Type B pancreatic cell (in vitro differentiated cells): ENCODE measurements at places on chromosomes 4 and X.

- no peak overlapping the region for H3K4me3 ChIP-seq
- H3K27me3 ChIP-seq = no peaks in the 10 kb centered on the region
- H3K36me3 ChIP-seq = no peaks in the 10 kb centered on the region
- H3K4me1 ChIP-seq = peaks cover 9% of the 10 kb centered on the region
- no peak overlapping the region for H3K27ac ChIP-seq
Measured at GRCh38 chr4:57211131-57211530, 100.9 kb upstream of the IGFBP7 start.

GRCh38 chr4:17787315-17787714 is 5.9 kb upstream of the FAM184B start:
- DNase-seq = no peak
- peaks cover under 1% of the 10 kb centered on the region for H3K4me1 ChIP-seq
- peaks cover 3% of the 10 kb centered on the region for H3K36me3 ChIP-seq

GRCh38 chr4:165516281-165516833 is 137.5 kb downstream of the CPE start:
- no peak overlapping the region for H3K27ac ChIP-seq
- no peak overlapping the region for H3K4me3 ChIP-seq
- DNase-seq = no peak
- H3K27me3 ChIP-seq = peaks cover 7% of the 10 kb centered on the region
- H3K4me1 ChIP-seq = no peaks in the 10 kb centered on the region
- no peaks in the 10 kb centered on the region for H3K36me3 ChIP-seq

GRCh38 chr4:146243141-146243882 is 29.0 kb downstream of the REELD1 start:
- DNase-seq = no peak
- peaks cover 5% of the 10 kb centered on the region for H3K27me3 ChIP-seq
- H3K4me1 ChIP-seq = peaks cover 15% of the 10 kb centered on the region
- no peaks in the 10 kb centered on the region for H3K36me3 ChIP-seq
- no peak overlapping the region for H3K4me3 ChIP-seq
- H3K27ac ChIP-seq = no peak overlapping the region

DNA sequence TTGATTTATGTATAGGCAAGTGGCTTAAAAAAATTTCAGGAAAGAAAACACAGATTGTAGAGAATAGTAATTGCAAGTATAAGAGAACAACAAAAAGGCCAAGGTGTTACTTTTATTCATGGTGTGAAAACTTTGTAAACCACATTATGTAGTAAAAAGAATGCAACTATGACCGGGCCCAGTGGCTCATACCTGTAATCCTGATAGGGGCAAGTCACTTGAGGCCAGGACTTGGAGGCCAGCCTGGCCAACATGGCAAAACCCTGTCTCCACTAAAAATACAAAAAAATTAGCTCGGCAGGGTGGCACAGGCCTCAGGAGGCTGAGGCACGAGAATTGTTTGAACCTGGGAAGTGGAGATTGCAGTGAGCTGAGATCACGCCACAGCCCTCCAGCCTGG is 131.7 kb downstream of the DCK start:
- H3K4me3 ChIP-seq = no peak overlapping the region
- no peak overlapping the region for H3K27ac ChIP-seq

DNA sequence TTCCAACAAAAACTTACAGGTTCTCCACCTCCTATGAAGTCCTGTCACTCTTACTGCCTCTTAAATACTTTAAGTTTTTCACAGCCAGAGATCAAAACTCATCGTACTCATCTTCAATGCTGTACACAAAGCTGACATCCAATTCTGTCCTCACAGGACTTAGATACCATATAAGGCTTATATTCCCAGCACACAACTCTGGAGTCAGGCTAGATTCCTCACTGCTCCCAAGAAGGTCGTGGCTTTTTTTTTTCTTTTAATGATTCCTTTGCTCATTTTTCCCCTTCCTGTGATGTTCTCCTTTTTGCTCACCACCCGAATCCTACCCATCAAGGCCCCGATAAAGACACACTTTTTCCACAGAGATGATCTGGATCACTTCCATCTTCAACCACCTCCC is 914 bp downstream of the TRAPPC2 start:
- peaks cover 17% of the 10 kb centered on the region for H3K36me3 ChIP-seq
- no peak for DNase-seq
- H3K4me1 ChIP-seq = peaks cover 5% of the 10 kb centered on the region
- H3K4me3 ChIP-seq = peak overlapping the region; percentile 92
- peak overlapping the region; percentile 92 for H3K27ac ChIP-seq

GRCh38 chr4:2795300-2795892 is 2.5 kb downstream of the SH3BP2 start:
- no peak for DNase-seq
- no peaks in the 10 kb centered on the region for H3K27me3 ChIP-seq
- no peaks in the 10 kb centered on the region for H3K36me3 ChIP-seq
- no peak overlapping the region for H3K4me3 ChIP-seq
- H3K4me1 ChIP-seq = no peaks in the 10 kb centered on the region

GRCh38 chr4:170008371-170008770 is 17.8 kb downstream of the MFAP3L start:
- no peaks in the 10 kb centered on the region for H3K36me3 ChIP-seq
- no peaks in the 10 kb centered on the region for H3K4me1 ChIP-seq
- H3K27me3 ChIP-seq = no peaks in the 10 kb centered on the region
- no peak overlapping the region for H3K4me3 ChIP-seq

- H3K36me3 ChIP-seq = no peaks in the 10 kb centered on the region
- H3K4me3 ChIP-seq = peak overlapping the region; percentile 75
- peaks cover 4% of the 10 kb centered on the region for H3K4me1 ChIP-seq
- H3K27ac ChIP-seq = peak overlapping the region; percentile 79
- DNase-seq = no peak
Measured at GRCh38 chrX:153245288-153245731, 66.2 kb downstream of the MAGEA1 start.

- no peak overlapping the region for H3K4me3 ChIP-seq
- H3K27me3 ChIP-seq = no peaks in the 10 kb centered on the region
- no peaks in the 10 kb centered on the region for H3K36me3 ChIP-seq
- no peak for DNase-seq
- peaks cover 22% of the 10 kb centered on the region for H3K4me1 ChIP-seq
Measured at GRCh38 chrX:39156051-39156450, 354.8 kb downstream of the MID1IP1 start.

GRCh38 chr4:75673959-75674328 is 733 bp upstream of the G3BP2 start:
- no peaks in the 10 kb centered on the region for H3K27me3 ChIP-seq
- no peak for DNase-seq
- H3K4me3 ChIP-seq = peak overlapping the region; percentile 99
- peak overlapping the region; percentile 99 for H3K27ac ChIP-seq
- peaks cover 29% of the 10 kb centered on the region for H3K4me1 ChIP-seq

GRCh38 chrX:74382613-74383012 is 38.7 kb upstream of the SLC16A2 start:
- H3K27ac ChIP-seq = no peak overlapping the region
- no peaks in the 10 kb centered on the region for H3K36me3 ChIP-seq
- peak; percentile 72 for DNase-seq
- no peak overlapping the region for H3K4me3 ChIP-seq

- no peak for DNase-seq
- no peak overlapping the region for H3K4me3 ChIP-seq
- no peaks in the 10 kb centered on the region for H3K36me3 ChIP-seq
- H3K27ac ChIP-seq = no peak overlapping the region
Measured at GRCh38 chrX:106300239-106300638, 132.1 kb downstream of the PWWP3B start.

- H3K36me3 ChIP-seq = no peaks in the 10 kb centered on the region
- H3K27ac ChIP-seq = no peak overlapping the region
- no peak for DNase-seq
- H3K4me3 ChIP-seq = no peak overlapping the region
Measured at GRCh38 chr4:164949448-164950143, 27.9 kb downstream of the TRIM61 start.

- no peak for DNase-seq
- peaks cover 20% of the 10 kb centered on the region for H3K27me3 ChIP-seq
- no peaks in the 10 kb centered on the region for H3K4me1 ChIP-seq
- no peak overlapping the region for H3K27ac ChIP-seq
- H3K4me3 ChIP-seq = no peak overlapping the region
- H3K36me3 ChIP-seq = no peaks in the 10 kb centered on the region
Measured at GRCh38 chr4:140448830-140449229, 21.4 kb upstream of the CLGN start.

GRCh38 chrX:135421932-135422809 is at the start of gene SMIM10L2A:
TSS of gene SMIM10L2A (plus strand) at chrX:135421944. CDS start at chrX:135422132, 188 bp downstream.
- DNase-seq = no peak
- no peak within 1 kb of the TSS for H3K27ac ChIP-seq
- H3K4me3 ChIP-seq = peak within 1 kb of the TSS; percentile 74

GRCh38 chr4:46073778-46074177 is 50.1 kb downstream of the GABRG1 start:
- no peak overlapping the region for H3K27ac ChIP-seq
- H3K4me3 ChIP-seq = no peak overlapping the region
- DNase-seq = no peak
- H3K36me3 ChIP-seq = no peaks in the 10 kb centered on the region
- H3K4me1 ChIP-seq = no peaks in the 10 kb centered on the region
- no peaks in the 10 kb centered on the region for H3K27me3 ChIP-seq

- no peak for DNase-seq
- H3K4me3 ChIP-seq = no peak overlapping the region
- H3K4me1 ChIP-seq = peaks cover 15% of the 10 kb centered on the region
- no peak overlapping the region for H3K27ac ChIP-seq
- H3K27me3 ChIP-seq = no peaks in the 10 kb centered on the region
Measured at GRCh38 chr4:159281771-159282170, 178.9 kb downstream of the RAPGEF2 start.
